ENCODE measurements at places on chromosomes 5 and 9.

DNA sequence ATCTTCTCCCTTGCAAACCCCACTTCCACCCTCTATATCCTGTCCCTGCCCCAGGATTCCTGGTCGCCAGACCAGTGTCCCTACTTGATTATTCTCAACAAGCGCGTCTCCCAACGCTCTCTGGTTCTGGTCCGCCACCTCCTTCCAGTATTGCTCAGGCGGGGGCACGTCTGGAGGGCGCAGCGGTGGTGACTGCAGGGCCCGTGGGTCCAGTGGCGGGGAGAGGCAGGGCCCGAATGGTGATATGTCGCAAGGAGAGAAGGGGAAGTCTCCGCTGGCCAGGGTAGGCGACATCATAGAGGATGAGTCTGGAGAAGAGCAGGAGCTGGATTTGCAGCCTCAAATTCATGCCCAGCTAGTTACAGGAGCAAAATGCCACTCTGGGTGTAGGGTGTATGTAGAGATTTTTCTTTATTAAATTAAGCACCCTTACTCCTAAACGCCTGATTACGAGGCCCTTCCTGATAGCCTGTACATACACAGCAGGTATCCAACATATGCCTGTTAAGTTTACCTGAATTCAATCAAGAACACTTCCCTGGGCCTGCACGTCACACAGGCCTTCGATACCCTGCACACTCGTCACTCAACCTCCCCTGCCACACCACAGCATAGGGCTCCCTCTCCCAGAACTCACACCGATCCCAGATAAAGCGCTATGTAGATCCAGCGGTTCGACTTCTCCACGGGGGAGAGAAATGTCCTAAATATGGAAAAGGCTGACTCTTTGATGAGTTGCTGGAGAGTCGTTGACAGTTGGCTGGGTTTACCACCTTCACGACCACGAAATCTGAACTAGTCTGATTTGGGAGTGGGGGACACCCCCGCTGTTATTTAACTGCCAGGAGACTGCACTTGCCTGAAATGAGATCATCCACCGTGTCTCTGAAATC, 4.8 kb downstream of the MCIDAS start:
- no peak for DNase-seq

GRCh38 chr9:128548876-128549275, 3.5 kb upstream of the SPTAN1 start:
- DNase-seq, result no peak

DNA sequence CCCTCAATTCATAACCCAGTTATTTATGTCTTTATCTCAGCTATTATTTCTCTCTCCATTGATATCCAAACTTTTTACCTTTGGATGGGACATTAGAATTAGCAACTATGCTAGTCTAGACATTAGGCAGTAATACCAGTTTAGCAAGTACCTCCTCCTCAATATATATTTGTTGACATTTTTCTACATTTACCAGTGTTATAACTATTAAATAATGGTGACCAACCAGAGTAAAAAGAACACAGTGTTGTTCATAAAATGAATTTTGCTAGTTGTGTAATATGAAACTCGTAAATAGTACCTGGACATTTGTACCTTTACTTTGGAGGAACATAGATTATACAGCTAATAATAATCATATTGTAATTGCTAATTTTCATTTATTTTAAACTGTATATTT, 554.6 kb upstream of the CDH6 start:
- DNase-seq, result no peak

DNA sequence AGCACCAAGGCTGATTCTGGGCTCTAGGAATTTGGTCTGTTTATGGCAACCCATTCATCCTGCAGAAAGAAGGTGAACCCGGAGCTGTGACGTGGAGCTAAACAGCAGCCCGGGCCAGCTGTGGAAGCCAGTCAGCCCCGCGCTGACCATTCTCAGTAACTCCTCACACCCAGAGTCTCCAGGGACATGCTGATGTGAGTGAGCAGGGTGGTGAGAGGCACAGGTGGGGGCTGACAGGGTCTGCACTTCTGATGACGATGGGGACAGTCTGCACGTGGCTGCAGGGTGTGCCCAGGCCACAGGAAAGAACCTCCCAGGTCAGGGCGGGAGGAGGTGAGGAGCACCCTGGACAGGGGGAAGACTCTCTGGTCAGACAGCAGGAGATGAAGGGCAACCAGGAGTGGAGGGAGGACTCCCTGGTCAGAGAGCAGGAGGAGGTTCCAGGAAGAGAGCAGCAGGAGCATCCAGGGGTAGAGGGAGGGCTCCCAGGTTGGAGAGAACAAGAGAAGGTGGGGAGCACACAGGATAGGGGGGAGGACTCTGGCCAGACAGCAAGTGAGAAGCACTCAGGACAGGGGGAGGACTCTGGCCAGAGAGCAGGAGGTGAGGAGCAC, 26.1 kb upstream of the SLC6A3 start:
- DNase-seq, result no peak

- DNase-seq, result no peak
Measured at GRCh38 chr9:27600256-27600655, 27.0 kb upstream of the C9orf72 start.

- DNase-seq, result no peak
Measured at GRCh38 chr9:114864471-114864870, 58.6 kb upstream of the TNFSF15 start.

GRCh38 chr9:124776954-124777648, at the start of gene OLFML2A:
TSS of gene OLFML2A (plus strand) at chr9:124777133. CDS start at chr9:124777271, 138 bp downstream.
- DNase-seq, result peak; percentile 3

GRCh38 chr9:89489548-89490530, 8.1 kb downstream of the SEMA4D start:
- no peak for DNase-seq

DNA sequence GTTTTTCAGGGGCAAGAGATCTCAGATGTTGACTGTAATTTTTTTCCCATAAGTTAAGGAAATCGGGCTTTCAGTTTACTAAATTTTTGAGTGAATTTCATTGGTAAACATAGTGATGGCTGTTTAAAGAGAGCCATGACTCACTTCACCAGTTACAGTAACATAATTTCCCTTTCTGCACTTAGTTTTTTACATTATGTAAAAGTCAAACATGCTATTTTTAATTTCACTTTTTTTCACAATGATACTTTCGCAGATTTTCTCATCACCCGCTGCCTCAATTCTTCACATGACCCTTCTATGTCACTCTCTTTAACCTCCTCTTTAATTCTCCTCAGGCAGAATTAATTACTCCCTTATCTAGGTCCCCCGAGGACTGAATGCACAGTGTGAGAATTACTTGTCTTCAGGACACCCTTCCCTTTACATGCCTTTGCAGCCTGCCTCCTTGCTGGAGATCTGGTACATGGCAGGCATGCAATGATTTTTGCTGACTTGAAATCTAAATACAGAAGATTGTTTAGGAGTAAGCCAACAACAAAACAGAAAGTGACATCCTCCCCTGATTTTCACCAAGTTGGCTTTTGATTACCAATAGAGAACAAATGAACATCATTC, 217.5 kb upstream of the S1PR3 start:
- no peak for DNase-seq

GRCh38 chr5:68424799-68425537, 209.4 kb downstream of the PIK3R1 start:
- no peak for DNase-seq

- DNase-seq, result no peak
Measured at GRCh38 chr5:100890461-100891008, 12.5 kb downstream of the ST8SIA4 start.

- no peak for DNase-seq
Measured at GRCh38 chr9:13816837-13817236, 497.1 kb downstream of the NFIB start.

GRCh38 chr9:126956917-126957686, 42.5 kb downstream of the RALGPS1 start:
- no peak for DNase-seq

DNA sequence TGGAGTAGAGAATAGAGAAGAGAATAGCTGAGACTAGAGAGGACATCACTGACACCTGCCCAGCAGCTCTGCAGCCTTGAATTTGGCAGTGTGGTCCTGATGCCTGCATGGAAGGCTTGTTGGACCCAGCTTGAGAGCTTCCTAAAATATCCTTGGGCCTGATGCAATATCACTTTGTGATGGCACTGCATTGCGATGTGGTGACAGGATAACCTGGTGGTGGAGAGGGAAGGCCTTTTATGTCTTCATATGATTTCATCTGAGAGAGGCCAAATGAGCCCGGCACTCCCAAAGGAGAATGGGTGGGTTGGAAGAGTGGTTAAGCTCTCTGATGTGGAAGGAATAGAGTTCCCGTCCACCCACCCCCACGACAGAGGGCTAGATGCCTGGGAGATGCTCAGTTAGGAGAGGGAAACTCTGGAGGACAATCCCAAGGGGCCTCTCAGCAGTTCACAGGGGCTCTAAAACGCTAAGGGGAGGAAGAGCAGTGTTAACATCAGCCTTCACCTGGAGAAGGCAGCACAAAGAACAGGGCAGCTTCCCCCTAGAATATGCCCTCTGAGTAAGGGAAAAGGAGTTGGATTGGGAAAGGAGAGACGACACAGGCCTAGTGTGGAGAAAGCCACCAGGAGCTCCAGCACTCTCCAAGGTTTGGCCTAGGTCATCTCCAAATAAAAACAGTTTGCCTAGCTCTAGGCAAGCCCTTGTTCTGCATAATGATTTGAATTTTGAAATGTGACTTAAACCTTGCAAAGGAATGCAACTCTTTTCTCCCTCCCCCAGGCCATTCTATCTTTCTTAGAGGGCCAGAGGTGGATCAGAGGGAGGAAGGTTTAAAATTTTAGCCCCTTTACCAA, 99.8 kb upstream of the SSBP2 start:
- DNase-seq, result no peak

DNA sequence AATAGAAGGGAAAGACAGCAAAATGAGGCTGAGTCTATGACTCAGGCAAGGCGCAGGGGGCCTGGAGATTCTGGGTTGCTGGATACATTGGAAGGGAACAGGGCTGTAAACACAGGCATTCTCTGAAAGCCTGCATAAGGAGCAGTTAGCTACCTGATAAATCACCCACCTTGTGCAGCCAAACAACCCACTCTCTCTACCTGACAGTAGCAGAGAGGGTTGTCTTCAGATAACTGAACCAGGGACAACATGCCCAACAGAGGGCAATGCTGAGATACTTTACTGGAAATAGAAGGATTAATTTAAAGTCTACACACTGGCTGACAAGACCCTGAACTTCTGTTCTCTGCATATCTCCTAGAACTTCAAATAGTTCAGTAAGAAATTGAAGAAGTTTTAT, 161.6 kb downstream of the KCTD16 start:
- DNase-seq, result no peak

- no peak for DNase-seq
Measured at GRCh38 chr9:93910598-93910997, 44.6 kb downstream of the BARX1 start.

DNA sequence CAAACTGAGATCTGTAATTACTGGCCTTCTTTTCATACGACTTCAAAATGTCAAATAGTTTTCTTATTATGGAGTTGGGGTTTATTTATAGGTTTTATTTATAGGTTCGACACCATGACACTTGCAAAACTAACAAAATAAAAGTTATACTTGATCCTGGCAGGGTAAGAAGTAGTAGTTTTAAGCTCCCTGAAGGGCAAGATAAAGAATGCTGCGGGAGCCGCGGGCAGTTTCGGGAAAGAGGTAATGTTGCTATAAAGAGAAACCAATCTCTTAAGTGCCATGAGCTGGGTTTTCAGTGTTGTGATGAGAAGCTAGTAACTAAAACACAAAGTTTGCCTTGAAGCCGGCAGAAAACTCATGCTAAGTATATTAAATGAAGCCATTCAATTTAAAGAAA, 24.8 kb downstream of the PTPN3 start:
- DNase-seq, result no peak

DNA sequence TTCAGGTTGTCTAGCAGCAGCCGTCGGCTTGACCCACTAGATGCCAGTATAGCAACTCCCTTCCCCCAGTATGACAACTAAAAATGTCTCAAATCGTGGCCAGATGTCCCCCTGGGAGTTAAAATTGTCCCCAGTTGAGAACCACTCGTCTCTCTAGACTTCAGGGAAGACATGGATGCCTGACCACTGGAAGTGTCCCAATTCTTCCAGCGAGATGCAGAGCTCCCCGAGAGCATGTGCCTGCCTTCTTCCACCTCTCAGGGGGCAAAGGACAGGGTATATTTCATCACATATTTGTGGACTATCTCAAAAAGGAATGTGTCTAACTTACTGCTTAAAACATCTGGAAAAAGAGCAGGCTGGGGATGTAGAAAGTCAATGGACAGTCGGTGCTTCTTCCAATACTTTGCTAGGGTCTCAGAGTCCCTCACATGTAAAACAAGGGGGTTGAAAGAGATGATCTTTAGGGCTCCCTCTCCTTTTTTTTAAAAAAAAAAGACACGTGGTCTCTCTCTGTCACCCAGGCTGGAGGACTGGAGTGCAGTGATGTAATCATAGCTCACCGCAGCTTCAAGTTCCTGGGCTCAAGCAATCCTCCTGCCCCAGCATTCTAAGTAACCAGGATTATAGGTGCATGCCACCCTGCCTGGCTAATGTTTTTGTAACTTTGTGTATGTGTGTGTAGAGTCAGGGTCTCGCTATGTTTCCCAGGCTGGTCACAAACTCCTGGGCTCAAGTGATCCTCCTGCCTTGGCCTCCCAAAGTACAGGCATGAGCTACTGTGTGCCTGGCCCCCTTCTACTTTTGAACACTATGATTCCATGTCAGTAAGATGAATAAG, 190.6 kb downstream of the DAB2IP start:
- DNase-seq, result no peak

GRCh38 chr5:65198456-65199120, 283.1 kb downstream of the ADAMTS6 start:
- DNase-seq, result no peak

DNA sequence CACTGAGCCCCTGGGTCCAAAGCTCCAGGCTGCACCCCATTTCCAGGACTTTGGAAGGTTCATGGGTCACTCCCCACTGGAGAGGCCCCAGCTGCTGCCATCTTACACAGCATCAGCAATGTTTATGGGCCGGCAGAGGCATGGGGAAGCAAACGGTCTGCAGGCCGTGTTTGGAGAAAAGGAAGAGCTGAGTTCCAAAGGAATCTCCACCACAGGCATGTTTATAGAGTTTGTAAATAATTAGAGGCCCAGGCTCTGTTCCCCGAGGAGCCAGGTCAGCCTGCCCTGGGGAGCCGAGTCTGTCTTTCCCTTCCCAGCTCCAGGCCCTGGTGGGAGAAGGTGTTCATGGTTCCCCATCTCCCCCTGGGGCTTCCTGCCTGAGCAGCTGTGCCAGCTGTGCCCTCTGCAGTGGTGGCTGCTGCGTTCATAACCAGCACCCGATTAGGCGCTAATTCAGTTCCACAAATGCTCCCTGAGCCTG, 64.8 kb downstream of the COL27A1 start:
- DNase-seq, result no peak

All from stimulated activated CD4-positive, alpha-beta T cell treated with anti-CD3 and anti-CD28 coated beads, Interleukin-12 subunit alpha, Interleukin-12 subunit beta, amount 100 ng/mL, for 24 hours (primary cell).